ENCODE measurements at places on chromosomes 7 and 10. TPM values are rescaled to one million over a fixed set of nuclear protein-coding genes. Genes with fewer than 3 reads are reported as not detected.

DNA sequence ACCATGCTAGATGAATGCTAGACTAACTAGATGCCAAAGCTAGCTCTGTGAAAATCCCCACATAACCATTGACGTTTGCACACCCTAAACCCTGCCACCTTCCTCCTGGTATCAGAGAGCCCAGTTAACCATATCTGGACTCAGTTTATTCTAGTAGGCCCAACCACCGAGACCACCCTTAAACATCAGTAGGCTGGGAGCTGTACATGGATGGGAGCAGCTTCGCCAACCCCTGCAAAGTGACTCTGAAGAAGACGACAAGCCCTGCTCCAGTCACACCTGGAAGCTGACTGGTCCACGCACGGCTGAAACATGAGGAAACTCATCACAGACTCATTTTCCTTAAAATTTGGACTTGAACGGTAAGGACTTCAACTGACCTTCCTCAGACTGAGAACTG, 4.4 kb upstream of the CYREN start:
- no peak for DNase-seq

GRCh38 chr10:19500959-19501358, 315.3 kb upstream of the PLXDC2 start:
- DNase-seq, result no peak

GRCh38 chr7:68720697-68721096, 877.6 kb upstream of the AUTS2 start:
- peak; percentile 22 for DNase-seq

GRCh38 chr7:158063850-158064610, 523.6 kb downstream of the PTPRN2 start:
- DNase-seq, result no peak

NPC1L1 gene
- 0.03 TPM for polyA plus RNA-seq

NCF1 gene
- polyA plus RNA-seq, result not detected

C7orf57 gene
- polyA plus RNA-seq, result not detected
